ENCODE measurements at places on chromosomes 2 and 18. TPM values are rescaled to one million over a fixed set of nuclear protein-coding genes. Genes with fewer than 3 reads are reported as not detected.

REL gene
- total RNA-seq: 7.8 TPM

DNA sequence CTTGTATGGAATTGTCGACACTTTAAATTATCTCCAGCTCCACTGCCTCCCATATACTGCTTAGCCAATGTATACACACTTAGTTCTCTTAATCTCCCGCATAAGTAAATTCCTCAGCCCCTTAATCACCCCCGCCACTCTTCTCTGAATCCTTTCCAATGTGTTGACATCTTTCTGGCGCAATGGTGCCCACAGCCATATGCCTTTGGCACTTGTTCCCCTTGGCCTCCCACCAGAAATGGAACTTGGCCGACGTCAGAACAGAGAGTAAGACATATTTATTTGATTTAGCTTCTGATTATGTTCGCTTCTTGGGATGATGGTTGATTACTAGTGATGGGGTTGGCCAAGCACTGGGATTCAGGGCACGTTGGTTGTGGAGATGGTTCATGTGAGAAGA lies 1089.3 kb upstream of the CELF4 start:
- DNase-seq: peak; percentile 68

STAT4 gene
- 6.4 TPM for total RNA-seq

DNA sequence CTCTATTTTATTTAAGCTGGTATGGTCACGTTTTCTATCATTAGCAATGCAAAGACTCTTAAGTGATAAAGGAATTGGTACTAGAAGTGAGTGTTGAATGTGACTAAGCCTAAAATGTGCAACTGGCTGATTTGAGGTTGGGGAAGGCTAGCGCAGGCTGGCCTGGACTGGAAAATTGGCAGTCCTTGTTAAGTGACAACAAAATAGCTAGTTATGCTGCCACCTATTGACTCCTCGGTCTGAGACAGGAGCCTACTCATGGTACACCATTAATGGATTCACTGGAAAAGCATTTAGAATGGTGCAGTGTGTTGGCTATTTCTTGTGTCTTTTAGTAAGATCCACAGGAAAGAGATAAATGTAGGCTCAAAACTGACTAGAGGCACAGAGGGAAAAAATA lies 5.7 kb upstream of the WIPF1 start:
- peak; percentile 74 for DNase-seq

DNA sequence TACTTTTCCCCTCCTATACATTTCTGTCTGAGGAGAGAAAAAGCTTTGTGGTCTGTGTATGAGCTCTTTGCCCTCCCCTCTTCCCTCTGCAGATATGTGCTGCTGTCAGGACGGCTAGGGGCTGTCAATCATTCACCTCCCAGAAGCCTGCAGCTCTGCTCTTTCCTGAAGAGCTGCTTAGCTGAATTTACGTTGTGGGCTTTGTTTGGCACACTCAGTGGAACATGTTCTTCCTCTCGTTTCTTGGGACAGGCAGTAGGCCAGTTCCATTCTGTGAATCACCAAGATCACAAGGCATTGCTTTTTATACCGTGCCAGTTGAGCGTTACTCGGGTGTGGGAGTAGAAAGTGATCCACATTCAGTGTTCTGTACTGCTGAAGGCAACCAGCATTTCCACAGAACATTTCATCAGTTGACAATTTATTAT lies 136.7 kb downstream of the LAMA3 start:
- DNase-seq: no peak
